NCI-H1092 treated with DMSO at 0.1 percent for 48 hours (cell line): ENCODE measurements at places on chromosomes 4 and X.

- no peak for DNase-seq
Measured at GRCh38 chr4:108113229-108113628, 55.5 kb downstream of the LEF1 start.

DNA sequence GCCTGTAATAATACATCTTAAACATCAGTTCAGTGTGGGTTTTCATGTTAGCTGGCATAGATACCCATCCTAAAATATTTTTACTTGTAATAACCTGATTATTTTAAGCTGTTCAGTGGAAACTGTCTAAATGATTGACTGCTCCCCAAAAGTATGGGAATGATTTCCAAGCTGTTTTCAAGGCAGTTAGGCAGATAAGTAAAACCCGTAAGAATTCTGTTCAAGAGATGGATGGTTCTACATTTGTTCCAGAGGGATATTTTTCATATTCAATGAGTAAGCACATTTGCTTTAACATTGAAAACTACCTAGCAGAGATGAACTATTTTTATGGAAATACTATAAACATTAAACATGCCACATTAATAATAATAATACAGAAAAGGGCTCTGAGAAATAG is 161.1 kb downstream of the UNC5C start:
- DNase-seq: no peak

GRCh38 chrX:154733066-154733425 is 17.8 kb downstream of the GAB3 start:
- DNase-seq: no peak

GRCh38 chrX:23937100-23937499 is 29.3 kb downstream of the CXorf58 start:
- DNase-seq: no peak

DNA sequence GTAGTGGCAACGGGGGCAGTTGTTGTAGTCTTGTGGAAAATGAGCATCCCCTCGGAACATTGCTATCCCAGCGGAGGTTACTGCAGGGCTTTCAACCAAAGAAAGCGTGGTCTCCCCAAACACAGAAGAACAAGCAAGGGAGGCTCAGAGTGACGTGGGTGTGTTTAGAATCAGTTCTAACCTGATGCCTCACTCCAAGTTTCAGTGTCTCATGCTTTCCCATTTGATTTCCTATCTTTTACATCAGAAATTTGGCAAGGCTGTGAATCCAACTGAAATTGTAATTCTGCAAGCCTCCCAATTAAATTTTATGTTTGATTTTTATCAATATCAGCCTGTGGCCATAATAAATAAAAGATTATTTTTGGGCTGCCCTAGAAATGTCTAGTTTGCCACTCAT is 156.1 kb upstream of the LNX1 start:
- no peak for DNase-seq

DNA sequence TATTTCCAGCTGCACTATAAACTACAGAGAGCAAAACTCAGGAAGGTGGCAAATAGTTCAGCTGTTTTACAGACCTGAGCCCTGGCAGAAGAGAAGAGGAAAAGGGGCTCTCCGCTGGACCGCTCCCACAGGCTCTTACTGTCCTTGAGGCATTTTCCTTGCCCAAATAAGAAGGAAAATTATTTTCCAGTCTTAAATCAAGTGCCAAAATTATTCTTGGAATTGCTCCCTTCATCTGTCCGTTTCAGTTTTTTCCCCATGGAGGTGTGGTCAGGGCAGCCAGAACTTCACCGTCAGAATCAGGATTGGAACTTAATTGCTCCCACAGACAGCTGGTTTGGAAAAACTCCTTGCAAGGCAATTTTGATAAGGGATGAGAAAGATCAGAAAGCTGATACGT is 35.2 kb upstream of the SPINK2 start:
- DNase-seq: no peak

GRCh38 chrX:125266153-125266660 is 53.5 kb upstream of the TEX13C start:
- DNase-seq: no peak

DNA sequence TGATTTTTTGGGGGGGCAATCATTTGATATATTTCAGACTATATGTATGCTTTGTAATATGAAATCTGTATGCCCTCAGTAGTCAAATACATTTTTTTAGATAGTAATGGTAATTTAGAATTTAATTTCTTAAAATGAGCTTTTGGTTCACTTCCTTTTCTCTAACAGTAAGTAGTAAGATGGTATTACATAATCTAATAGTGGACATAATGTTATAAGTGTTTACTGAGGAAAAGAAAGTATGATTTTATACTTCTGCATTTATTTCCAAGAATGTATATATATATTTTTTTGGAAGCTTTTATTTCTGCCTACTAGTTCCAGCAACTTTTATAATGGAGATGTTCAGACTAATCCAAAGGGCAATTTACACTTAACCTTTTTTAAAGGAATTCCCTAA is 1450.7 kb upstream of the TENM3 start:
- DNase-seq: no peak

GRCh38 chrX:53681661-53682060 is 4.9 kb downstream of the HUWE1 start:
- no peak for DNase-seq

GRCh38 chrX:11431786-11432185 is 138.6 kb downstream of the AMELX start:
- DNase-seq: no peak

DNA sequence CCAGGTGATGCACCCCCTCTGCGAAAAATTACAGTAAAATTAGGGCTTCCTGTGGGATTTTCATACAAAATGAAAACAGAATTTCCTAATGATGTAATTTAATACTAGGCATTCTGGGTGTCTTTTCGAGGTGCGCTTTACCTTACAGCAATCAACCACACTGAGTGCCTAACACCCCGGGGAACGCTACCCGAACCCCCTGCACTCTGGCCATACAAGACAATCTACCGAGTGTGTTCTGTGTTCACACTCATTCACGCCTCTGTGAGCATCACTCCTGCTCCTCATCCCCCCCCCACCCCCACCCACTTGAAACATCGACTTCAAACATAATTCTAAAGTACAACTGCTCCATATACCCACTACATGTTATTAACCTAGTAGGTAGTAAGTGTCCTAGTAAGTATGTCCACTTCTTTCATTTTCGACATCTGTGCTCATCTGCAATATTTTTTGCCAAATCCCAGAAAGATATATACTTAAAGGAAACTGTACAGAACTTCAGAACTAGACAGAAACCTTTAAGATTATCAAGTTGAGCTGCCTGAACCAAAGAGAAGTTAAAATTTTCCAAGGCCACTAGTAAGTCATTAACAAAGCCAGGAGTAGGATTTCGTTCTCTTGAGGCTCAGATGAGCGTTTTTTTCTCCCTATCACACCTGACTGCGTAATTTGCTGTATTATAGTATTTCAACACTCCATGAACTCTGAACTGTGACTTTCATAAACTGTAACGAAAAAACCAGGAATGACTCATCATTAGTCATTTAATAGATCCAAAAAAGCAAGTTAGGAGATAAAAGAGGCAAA is 80.0 kb downstream of the FAT1 start:
- no peak for DNase-seq

DNA sequence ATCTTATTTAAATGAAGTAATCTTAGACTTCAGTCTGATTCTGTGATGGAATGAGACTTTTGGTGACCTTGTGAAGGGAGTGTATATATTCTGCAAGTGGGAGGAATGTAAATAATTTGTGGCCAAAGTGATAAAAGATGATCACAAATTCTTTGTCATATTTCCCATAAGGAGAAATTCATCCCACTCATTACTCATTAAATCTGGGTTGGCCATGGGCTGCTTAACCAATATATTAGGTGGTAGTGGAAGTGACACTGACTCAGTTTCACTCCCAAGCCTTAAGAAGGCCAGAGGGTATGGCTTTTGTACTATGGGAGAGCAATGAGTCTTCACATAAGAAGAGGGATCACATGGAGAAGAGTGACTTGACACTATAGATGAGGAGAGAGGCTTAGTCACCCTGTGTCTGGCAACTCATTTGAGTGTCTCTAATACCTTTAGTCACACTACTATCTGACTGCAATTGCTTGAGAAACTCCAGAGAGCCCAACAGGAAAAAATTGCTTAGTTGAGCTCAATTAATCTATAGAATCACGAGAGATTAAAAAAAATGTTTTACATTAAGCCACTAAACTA is 408.2 kb upstream of the PITX2 start:
- DNase-seq: no peak

GRCh38 chr4:183633476-183634400 is 25.2 kb downstream of the RWDD4 start:
- no peak for DNase-seq

GRCh38 chrX:30570505-30570904 is 7.1 kb downstream of the TASL start:
- DNase-seq: peak; percentile 14

- DNase-seq: no peak
Measured at GRCh38 chr4:124469981-124470380, 242.6 kb downstream of the ANKRD50 start.

- peak; percentile 73 for DNase-seq
Measured at GRCh38 chr4:7691982-7692381, 247.7 kb downstream of the AFAP1 start.

DNA sequence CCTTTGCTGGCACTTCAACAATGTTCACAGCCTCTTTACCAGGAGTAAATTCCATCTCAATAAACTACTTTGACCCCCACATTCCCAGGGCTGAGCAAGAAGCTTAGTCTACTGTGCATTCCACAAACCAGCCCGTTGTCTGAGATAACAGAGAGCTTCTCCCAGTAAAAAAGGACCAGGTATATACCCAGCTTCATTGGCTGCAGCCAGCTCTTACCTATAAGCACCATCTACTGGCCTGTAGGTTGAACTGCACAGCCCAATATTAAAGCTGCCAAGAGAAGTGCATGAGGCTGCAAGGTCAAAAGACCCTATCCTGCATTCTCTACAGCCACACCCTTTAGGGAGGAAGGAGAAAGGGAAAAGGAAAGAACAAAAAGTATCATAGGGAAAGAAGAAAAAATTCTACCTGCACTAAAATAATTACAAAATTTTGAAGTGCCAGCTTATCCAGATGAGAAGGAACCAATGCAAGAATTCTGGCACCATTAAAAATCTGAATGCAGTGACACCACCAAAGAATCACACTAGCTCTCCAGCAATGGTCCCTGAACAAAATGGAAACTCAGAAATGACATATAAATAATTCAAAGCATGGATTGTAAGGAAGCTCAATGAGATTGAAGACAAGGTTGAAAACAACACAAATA is 45.7 kb upstream of the INTU start:
- DNase-seq: peak; percentile 56

DNA sequence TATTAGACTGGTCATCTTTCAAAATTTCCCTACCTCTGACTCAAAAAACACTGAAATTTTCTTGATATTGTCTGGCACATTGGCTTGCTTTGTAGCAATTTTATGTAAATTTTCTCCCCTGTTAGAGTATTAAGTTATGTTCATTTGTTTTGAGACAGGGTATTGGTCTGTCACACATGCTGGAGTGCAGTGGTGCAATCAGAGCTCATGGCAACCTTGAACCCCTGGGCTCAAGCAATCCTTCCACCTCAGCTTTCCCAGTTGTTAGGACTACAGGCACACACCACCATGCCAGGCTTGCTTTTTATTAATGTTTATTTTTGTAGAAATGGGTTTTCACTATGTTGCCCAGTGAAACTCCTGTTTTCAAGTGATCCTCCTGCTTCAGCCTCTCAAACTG is 17.5 kb downstream of the FABP2 start:
- no peak for DNase-seq

- no peak for DNase-seq
Measured at GRCh38 chr4:14176613-14177012, 549.1 kb upstream of the BOD1L1 start.
